ENCODE measurements at places on chromosomes 2 and 18.

GRCh38 chr18:39200153-39200552 is 1634.6 kb upstream of the CELF4 start:
- no peak for DNase-seq

GRCh38 chr2:27856386-27856785 is 33.8 kb downstream of the RBKS start:
- no peak for DNase-seq

DNA sequence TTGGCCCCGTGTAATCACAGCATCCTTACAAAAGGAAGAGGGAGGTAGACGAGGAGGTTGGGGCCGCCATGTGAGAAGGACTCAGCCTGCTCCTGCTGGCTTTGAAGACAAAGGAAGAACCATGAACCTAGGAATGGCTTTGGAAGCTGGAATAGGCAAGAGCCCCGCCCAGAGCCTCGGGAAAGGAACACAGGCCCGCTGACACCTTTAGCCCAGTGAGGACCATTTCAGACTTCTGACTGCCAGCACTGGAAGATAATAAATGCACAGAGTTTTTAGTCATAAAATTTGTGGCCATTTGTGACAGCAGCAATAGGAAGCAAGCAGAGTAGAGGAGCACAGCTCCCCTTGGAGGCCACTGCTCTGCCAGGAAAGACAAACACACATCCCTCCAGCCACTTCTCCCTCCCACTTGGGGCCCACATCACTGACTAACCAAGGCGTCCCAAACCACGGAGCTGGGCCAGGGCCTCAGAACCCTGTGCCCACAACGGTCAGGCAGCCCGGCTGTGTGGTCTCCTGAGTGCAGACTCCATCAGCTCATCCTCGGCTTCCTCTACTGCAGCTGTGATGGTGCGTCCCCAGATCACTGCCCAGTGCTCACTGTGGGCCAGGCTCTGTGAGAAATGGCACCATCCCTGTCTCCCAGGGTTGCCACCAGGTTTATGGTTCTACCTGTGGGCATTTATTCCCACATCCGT is 39.7 kb downstream of the TFCP2L1 start:
- no peak for DNase-seq

- no peak for DNase-seq
Measured at GRCh38 chr2:178811901-178812300, 4.7 kb upstream of the TTN start.

GRCh38 chr2:61714210-61714609 is 139.7 kb downstream of the FAM161A start:
- DNase-seq, result no peak

DNA sequence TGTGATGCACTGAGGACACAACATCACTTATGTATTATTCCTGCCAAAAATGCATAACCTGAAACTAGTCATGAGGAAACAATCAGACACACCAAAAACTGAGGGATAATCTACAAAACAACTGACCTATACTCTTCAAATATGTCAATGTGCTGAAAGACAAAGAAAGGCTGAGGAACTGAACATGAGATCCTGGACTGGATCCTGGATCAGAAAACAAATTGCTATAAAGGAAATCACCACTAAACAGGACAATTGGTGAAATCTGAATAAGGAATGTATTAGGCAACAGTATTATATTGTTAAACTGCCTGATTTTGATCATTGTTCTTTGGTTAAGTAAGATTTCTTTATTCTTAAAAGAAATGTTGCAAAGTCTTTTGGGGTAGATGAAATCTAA is 28.8 kb downstream of the CUL3 start:
- no peak for DNase-seq

GRCh38 chr2:16832910-16833309 is 167.3 kb upstream of the CYRIA start:
- DNase-seq, result no peak

- DNase-seq, result no peak
Measured at GRCh38 chr18:62371436-62371835, 46.3 kb downstream of the TNFRSF11A start.

DNA sequence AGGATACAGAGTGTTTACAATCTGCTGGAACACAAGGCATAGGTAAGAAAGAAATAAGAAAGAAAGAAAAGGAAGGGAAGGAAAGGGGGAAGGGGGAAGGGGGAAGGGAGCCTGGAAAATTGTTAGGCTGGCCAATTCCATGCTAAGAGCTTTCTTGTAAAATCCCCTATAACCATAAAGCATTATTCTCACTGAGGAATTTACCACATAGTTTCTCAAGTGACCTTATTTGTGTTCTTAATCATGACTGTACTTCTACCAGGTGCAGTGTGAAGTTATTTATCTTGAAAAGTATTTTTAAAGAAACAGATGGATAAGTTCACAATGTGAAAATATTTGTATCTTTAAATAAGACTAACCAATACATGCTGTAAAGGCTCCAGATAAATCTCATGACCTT is 39.2 kb upstream of the KIDINS220 start:
- no peak for DNase-seq

DNA sequence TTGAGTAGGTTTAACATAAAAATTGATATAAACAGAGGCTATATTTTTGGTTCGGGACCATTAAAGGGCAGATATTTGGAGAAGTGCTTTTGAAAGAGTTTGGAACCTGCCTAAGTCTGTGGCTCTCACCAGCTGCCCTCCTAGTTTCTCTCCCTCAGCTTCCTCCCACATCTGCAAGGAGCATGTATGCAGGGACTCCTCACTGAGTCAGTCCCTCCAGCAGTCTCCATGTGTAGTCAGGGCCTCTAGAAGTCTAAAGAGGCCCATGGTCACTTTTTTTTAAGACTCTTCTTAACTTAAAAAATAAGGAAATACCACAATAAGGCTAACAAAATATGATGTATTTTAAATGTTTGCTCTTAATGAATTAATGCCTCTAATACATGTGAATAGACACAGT is 220.0 kb upstream of the TANK start:
- DNase-seq, result no peak

DNA sequence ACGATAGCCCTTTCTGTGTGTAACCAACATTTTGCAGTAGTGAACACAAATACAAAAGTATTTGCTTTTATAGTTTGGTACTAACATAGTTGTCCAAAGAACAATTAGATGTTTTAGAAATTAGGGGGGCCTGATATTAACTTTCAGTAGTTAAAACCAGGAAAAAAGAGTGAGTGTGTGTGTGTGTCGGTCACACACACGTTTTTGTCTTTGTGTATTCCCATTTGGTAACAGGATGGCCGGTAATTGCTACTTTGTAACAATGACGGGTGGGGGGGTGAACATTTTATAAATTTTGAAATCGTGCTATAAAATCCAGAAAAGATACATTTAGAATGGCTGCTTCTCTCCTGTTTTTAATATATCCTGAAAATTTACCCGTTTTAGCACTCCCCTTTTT is 1.5 kb downstream of the PPIG start:
- DNase-seq, result no peak

DNA sequence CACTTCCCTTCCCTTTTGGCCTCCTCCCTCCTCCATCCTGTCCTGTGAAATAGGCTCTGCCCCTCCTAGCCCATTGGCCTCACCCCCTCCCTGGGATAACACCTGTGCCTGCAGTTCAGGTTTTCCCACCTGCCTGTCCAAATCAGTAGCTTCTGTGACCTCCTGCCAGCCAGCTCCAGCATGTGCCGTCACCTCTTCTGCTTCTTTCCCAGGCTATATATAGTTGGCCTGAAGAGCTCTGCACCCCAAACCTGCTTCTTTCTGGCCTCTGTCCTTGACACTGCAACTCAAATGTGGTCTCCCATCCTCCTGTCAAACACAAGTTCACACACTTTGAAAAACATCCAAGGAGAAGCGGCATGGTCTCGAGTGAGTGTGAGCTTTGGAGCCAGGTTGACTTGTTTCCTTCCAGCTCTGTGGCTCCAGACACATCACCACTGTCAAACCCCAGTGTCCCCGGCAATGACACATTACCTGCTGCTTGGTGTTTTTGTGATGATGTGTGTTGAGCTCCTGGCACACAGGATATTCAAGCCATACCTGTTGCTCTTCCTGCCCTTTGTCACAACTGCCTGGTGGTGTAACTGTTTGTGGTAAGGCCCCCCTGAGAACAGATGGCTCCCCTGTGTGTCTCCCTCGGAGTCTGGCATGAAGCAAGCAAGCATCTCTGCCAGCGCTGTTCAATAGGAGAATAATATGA is 143.6 kb upstream of the DAPL1 start:
- no peak for DNase-seq

GRCh38 chr2:23423062-23423872 is 38.3 kb downstream of the KLHL29 start:
- no peak for DNase-seq

DNA sequence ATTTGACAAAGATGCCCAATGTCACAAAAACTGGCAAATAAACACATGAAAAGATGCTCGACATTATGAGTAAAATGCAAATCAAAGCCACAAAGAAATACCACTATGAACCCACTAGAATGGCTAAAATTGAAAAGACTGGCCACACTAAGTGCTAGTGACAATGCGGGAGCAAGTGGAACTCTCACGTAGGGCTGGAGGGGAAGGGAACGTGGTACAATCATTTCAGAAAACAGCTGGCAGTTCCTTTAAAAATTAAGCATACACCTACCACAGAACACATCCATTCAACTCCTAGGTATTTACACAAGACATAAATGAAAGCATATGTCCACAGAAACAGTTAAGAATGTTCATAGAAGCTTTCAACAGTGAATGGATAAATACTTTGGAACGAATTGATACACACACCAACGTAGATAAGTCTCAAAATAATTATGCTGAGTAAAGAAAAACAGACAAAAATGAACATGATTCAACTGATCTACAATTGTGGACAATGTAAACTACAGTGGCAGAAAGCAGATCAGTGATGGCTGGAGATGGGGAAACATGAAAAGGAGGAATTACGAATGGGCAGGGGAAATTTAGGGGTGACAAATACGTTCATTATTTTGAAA is 71.7 kb downstream of the MYOM1 start:
- no peak for DNase-seq

DNA sequence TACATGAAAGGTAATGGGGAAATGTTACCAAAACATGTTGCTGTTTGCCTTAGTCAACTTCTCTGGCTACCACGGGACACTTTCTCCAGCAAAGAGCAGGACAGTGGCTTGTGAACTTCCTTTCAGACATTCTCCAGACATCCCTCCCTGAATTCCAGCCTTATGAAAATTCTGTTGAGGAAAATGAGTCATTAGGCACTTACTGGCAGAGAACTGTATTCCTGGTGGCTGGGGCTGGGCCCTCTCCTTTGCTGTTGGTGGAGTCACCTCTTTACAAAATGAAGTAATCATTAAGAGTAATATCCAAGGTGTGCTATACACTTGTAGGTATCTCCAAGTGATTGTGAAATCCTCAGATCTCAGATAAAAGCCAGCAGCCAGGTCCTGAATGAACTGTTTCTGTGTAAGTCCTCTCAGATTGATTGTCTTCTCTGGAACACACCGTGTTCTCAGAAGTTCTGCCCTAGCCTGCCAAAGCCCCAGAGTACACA is 1.3 kb upstream of the FAP start:
- DNase-seq, result no peak

DNA sequence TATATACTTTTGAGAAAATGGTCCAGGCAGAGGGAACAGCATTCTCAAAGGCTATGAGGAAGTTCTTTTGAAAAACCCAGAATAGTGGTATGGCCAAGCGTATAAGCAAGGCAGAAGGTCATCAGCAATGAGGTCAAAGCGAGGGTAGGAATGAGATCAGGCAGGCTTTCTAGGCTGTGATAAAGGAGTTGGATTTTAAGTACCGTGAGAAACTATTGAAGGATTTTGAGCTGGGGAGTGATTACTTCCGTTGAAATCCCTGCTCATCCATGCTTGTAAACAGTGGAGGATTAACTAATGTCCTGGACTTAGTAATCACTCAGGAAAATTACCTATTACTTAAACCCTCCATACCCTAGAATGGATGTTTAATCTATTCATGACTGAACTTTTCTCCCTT is 50.2 kb downstream of the EMILIN2 start:
- DNase-seq, result no peak

DNA sequence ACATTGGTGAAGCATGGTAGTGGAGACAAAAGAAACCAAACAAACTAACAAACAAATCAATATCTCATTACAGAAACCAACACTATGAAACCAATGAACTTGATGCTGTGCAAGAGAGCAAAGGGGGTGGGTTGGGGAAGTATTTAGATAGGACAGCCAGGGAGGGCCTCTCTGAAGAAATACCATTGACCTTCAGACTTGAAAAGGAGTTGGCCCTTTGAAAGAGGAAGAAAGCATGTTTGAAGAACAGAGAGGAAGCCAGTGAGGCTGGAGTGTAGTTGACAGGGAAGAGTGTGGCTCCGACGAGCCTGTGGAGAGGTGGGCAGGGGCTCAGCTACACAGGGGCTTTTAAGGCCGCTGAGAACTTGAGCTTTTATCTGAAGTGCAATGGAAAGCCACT is 151.0 kb upstream of the GATA6 start:
- DNase-seq, result no peak

- DNase-seq, result no peak
Measured at GRCh38 chr18:74828200-74828599, 230.5 kb downstream of the ZNF407 start.

- no peak for DNase-seq
Measured at GRCh38 chr2:106596844-106597243, 109.7 kb downstream of the CD8B2 start.

- no peak for DNase-seq
Measured at GRCh38 chr2:11680182-11680900, 10.3 kb upstream of the NTSR2 start.

DNA sequence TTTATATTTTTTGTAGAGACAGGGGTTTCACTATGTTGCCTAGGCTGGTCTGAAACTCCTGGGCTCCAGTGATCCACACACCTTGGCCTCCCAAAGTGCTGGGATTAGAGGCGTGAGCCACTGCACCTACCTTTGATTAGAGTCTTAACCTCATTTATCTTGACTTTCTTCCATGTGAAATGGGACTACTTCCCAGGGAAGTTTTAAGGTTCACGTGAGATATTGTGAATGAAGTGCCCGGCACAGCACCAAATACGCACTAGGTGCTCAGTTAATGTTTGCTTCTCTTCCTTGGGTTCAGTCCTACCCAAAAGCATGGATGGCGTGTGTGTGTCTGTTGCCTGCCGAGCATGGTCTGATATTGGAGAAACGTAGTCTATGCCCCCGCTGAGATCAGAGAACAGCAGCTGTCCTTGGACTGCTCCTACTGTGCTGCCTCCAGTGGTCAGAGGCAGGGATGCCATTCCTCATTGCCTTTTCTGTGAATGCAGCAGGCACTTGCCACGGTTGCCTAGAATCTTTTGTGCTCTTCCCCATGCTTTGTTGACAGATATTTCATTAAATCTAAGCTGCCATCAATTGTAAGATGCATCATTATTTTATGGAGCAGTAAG is 12.3 kb upstream of the TFCP2L1 start:
- no peak for DNase-seq

DNA sequence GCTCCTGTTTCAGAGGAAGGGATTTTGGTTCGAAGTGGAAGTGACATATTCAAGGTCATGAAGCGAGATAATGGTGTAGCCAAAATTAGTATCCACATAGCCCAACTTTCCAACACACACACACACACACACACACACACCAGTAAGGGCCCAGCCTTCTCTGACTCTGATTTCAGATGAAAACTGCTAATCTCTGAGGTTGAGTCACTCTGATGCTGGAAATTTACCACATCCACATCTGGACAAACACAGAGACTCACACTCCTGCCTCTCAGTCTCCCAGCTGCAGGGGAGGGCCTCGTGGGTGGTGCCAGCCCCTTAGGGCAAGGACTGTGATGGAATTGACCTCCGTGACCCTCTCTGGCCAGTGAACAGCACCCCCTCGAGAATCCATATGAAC is 29.0 kb upstream of the SLC35F6 start:
- DNase-seq, result no peak

- DNase-seq, result no peak
Measured at GRCh38 chr2:47569658-47570475, 166.9 kb downstream of the MSH2 start.

GRCh38 chr2:14619441-14619840 is 13.1 kb upstream of the LRATD1 start:
- no peak for DNase-seq

- no peak for DNase-seq
Measured at GRCh38 chr2:38708900-38709566, 42.1 kb downstream of the SRSF7 start.
